ENCODE measurements at places on chromosomes 6 and 20. TPM values are rescaled to one million over a fixed set of nuclear protein-coding genes. Genes with fewer than 3 reads are reported as not detected.

The DUSP15 gene
- total RNA-seq = 23.6 TPM

DNA sequence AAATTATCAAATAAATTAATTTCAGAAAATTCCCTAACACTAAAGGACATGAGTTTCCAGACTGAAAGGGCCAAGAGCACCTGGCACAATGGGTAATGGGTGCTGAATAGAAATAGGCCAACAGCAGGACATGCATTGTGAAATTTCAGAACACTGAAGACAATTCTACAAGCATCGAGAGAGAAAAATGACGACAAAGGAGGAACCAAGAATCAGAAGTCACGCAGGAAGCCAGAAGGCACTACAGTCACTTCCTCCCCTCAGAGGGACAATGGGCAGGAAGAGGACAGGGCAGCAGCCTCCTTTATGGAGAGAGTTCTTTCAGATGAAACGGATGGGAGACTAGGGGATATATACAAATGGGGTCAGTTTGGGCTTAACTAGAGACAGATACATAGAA lies 29.6 kb downstream of the PCNA start:
- H3K27ac ChIP-seq = no peak overlapping the region
- peaks cover 6% of the 10 kb centered on the region for H3K36me3 ChIP-seq
- DNase-seq = no peak
- no peaks in the 10 kb centered on the region for H3K4me1 ChIP-seq
- H3K27me3 ChIP-seq = no peaks in the 10 kb centered on the region

GRCh38 chr20:45507011-45507820 lies 8.2 kb downstream of the SPINT3 start:
- no peak overlapping the region for H3K27ac ChIP-seq
- H3K4me1 ChIP-seq = no peaks in the 10 kb centered on the region
- DNase-seq = no peak

The CBLN4 gene
- not detected for total RNA-seq

Data from cardiac muscle cell (in vitro differentiated cells and primary cell).